ENCODE measurements at places on chromosomes 5 and 9.

- DNase-seq = no peak
These were observed 766.2 kb downstream of the PTPRD start for GRCh38 chr9:9846557-9846956.

DNA sequence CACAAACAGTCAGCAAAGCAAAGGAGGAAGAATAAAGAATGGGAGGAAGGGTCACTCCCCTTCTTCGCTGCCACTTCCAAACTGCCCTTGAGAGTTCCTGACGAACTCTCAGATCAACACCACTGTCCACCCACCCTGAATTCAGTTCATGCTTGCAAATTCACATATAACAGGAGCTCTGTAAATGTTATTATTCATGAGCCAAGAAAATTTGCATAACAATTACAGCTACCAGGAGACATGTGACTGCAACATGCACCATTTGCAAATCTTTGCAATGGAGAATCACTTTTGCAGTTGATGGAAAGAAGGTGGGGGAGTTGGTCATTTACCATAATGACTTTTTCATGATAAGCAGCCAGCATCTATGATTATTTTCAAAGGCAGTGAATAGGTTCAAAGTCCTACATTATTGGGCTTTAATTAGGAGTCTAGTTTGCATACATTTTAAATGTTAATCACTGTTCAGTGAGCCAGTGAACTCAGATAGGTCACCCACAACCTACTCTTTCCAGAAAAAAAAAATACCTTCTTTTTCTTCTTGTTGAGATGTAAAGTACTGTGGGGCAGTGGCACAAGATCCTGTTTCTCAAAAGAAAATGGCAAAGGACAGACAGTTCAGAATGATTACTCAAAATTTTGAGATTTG lies 149.7 kb downstream of the CAAP1 start:
- no peak for DNase-seq

DNA sequence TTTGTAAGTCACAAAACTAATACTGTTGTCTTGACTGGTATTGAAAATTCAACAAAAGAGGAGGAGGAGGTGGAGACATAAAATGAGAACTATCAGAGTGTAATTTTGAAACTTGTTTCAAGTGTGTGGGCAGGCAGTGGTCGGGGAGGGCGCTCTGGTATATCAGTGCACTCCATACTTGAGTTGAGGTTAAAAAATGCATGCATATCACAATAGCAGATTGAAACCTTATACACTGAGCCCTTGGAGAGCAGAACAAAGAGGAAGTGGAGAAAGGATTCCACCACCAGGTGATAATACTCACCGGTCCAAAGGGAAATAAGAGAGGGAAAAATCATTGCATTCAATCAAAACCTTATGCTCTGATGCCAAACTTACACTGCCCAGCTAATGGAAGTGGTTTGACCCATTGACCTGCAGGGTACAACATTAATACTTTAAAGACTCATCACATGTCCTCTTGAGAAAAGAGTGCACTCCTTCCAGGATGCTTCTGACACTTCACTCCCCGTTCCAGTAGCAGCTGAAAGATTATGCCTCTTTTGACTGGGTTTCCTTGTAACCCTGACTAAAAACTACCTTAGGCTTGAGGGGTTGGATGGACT lies 79.5 kb upstream of the FAM169A start:
- no peak for DNase-seq

GRCh38 chr9:34651876-34652601 lies at the start of gene IL11RA:
IL11RA (plus strand) TSS chr9:34652185; CDS start chr9:34655218, 3,033 bp downstream.
- DNase-seq = peak; percentile 82

DNA sequence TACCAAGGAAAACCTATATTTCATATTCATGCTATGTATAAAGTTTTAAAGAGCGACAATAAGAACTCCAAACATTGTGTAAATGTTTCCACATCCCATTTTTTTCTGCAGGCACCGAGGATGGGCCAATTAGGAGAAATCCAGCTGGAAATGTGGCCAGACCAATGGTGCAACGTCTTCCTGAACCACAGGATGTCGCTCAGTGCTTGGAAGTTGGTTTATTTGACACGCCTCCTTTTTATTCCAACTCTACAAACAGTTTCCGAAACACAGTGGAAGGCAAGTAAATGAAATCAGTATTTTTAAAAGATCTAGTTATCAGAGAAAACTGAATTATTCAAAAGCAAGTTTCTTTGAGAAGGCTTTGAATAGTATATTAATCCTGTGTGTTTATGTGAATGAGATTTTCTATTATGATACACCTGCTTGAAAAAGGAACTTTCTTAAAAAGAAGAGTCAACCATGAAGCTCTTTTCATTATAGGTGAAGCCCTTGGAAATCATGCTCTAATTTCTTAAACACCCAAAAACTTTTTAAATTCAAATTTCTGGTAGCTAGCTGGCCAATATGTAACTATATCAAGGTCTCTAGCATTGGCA lies 9.1 kb downstream of the TYRP1 start:
- peak; percentile 69 for DNase-seq

GRCh38 chr5:134902071-134902801 lies 2.7 kb upstream of the PCBD2 start:
- DNase-seq = no peak

- DNase-seq = peak; percentile 30
These were observed 236.4 kb upstream of the DAB2 start for GRCh38 chr5:39661026-39661779.
